CD4-positive, alpha-beta T cell treated with Interleukin-1 beta for 1 hour (primary cell): ENCODE measurements at places on chromosomes 5 and 9.
A peak's percentile ranks its signal among the peaks of the same experiment; 100 is the strongest.

GRCh38 chr9:15498246-15498995 is 12.3 kb downstream of the PSIP1 start:
- no peak for DNase-seq

DNA sequence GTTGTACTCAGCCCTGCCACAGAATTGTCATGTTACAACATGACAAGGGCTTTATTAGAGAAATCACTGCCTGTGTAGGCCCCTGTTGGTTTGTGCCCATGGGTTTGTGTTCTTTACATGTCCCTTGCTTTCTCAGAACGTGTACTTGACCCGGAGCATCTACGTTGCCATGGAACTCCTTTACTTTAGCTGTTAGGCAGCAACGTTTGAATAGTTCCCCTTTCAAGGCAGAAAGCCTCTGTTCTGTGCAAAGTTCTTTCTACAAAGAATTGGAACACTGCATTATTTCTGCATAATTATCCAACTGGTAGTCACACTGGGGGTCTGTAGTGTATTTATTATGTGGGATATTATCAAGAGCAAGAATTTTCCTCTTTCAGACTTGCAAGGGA is 51.1 kb downstream of the FBXL7 start:
- DNase-seq, result no peak

- no peak for DNase-seq
Measured at GRCh38 chr5:108878756-108879155, 131.1 kb downstream of the FER start.

DNA sequence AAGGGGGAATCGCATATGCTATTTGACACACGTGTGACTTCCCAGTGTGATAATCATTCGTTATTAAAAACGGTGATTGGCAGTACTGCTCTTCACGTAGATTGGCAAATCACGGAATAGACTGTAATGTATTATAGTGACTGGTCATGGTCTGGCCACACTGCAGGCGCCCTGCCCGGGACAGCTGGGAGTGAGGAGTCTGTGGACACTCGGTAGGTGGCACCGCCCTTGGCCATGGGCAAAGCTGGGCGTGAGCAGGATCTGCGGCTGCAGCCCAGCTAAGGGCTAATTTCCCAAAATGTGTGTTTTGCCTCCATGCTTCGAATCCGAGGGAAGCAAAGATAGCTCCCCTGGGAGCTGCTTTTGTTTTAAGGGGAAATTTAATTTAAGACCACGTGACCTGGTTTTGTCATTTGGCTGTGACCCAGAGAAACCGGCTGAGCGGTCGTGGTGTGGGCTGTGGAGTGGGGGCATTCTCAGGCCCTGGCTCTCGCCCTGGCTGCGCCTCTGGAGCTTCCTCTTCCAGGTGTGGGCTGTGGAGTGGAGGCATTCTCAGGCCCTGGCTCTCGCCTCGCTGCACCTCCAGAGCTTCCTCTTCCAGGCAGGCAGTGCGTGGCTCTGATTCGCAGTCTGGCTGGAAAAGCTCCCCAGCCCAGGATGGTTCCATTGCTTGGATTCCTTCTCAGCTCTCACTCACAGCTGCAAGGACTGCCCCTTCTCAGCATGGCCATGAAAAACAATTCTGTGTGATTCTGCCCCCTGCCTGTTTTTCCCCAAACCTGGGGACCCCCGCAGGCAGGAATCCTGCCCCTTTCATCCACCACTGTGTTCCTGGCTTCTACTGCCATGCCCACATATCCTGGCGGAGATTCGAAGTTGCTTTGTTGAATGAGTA is 131.1 kb downstream of the OLFM1 start:
- no peak for DNase-seq

GRCh38 chr9:212297-212696 is 2.4 kb upstream of the DOCK8 start:
- DNase-seq, result no peak

GRCh38 chr9:130662970-130663257 is 1.5 kb upstream of the PRDM12 start:
- DNase-seq, result no peak

DNA sequence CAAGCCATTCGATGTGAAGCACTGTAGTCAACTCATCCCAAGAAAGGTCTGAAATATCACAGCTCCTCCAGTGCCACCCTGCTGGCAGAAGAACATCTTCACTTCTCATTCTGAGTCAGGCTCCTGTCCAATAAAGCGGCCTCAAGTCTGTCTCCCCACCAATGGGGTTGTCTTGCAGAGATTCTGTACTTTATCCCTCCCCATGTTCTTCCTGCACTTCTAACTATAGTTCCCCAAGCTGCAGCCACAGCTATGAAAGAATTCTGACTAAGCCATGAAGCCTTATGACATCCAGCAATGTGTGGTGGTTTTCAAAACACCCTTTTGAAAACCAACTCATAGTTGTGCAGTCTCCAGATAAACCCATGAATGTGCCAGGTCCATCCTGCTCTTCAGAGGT is 6.8 kb downstream of the MACROH2A1 start:
- DNase-seq, result peak; percentile 47

GRCh38 chr5:72392326-72392733 is 72.2 kb downstream of the PTCD2 start:
- no peak for DNase-seq
